Activated gamma-delta T cell treated with Interleukin-2 at 50 U/mL for 16 hours (primary cell): ENCODE measurements at places on chromosomes 2 and 18.

GRCh38 chr2:206867006-206867405, 72.3 kb upstream of the CPO start:
- no peak for DNase-seq

DNA sequence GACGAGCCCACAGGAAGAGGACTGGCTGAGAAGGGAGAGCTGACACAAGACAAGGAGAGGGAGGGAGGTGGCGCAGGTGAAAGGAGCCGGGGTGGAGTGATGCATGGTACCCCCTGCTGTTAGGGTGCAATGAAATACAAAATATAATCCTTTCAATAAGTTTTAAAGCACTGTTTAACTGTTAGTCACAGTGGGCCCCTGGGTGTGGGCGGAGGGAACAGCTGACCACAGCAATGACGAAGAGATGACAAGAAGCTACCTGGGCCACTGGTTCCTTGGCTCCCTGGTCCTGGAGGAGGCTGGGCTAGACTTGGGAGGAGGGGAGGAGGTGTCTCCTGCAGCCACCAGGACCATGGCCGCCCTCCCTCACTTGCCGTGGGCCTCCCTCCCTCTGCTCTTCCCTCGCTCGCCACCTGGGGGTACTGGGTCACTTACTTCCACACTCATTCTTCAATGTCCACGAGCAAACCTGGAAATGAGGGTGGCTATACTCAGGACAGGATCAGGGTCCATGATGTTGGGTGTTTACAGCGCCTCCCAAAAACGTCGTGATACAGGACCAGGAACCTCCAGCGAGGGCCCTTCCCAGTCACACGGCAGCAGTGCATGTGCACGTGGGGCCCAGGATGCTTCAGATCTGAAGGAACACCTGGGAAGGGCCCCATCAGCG, 196.1 kb downstream of the ANKRD30B start:
- no peak for DNase-seq

DNA sequence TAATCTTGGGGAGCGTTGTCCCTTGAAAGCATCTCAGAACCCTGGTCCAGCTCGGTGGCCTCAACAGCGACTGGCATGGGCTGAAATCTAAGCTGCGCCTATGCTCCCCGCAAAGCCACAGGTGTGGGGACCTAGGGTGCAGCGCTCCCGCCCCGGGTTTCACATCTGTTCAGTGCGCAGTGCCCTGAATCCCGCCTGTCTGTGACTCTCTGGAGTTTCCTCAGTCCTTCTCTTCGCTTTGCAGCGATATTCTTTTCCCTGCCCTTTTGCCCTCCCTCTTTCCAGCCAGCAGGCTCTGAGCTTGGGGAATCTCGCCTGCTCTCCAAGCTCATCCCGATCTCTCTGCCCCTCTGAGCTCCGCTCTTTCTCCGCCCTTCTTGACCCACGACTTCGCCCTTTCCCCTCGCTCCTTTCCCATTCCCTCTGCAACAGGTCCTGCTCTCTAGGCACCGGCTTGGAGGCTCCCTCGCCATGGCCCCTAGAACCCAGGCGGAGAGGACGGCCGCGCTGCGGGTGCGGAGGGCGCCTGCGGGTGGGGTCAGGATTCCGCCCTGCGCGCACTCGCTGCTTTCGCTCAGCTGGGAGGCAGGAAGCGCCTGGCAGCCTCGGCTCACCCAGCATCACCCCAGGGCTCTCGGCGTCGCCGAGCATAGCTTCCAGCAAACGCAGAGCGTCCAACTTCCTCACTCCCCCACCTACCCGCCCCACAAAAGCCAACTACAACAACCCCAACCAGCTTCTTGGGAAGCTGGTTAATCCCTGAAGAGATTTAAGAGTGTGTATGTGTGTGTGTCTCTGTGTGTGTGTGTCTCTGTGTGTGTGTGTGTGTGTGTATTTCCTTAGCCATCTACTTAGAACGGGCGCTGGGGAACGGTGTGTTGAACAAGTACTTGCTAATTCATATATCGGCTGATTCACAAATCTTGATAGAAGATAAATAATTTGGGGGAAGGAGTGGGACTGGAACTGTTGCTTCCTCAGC, 1.1 kb downstream of the GRP start:
- no peak for DNase-seq

DNA sequence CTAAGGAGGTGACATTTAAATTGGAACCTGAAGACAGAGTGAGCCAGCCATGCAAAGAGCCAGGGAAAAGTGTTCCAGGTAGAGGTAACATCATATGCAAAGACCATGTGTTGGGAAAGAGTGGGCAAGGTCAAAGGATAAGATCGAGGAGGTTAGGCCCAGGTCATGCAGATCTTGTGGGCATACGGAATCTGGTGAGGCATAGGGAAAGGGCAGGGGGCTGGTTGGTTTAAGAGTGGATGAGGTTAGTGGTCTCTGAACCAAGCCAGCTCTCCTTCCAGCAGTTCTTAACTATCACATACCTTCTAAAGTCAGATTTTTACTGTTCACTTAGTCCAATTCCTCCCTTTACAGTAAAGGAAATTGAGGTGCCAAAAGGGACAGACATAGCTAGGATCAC, 3.0 kb downstream of the ANKRD53 start:
- no peak for DNase-seq

GRCh38 chr2:46167406-46167805, 129.8 kb upstream of the EPAS1 start:
- no peak for DNase-seq

- DNase-seq: no peak
These were observed 52.0 kb downstream of the DCC start for GRCh38 chr18:52391810-52392559.
